T-helper 1 cell (primary cell): ENCODE measurements at places on chromosomes 13 and 19.

DNA sequence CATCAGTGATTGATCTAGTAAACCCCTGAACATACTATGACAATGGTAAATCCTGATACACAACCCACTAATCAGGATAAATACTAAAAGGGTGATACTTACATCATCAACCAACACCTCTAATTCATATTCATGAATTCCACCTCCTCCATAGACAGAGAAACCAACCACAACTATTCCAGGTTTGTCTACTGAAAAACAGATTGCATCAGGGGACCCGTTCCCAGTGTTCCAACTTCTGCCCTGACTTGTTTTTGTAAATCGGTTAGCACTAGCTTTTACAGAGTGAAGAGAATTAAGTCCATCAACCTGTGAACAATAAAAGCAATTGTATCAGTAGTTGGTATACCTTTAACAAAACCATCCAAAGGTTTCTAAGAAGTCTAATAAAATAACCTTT lies 149.2 kb downstream of the MYCBP2 start:
- no peak for DNase-seq

DNA sequence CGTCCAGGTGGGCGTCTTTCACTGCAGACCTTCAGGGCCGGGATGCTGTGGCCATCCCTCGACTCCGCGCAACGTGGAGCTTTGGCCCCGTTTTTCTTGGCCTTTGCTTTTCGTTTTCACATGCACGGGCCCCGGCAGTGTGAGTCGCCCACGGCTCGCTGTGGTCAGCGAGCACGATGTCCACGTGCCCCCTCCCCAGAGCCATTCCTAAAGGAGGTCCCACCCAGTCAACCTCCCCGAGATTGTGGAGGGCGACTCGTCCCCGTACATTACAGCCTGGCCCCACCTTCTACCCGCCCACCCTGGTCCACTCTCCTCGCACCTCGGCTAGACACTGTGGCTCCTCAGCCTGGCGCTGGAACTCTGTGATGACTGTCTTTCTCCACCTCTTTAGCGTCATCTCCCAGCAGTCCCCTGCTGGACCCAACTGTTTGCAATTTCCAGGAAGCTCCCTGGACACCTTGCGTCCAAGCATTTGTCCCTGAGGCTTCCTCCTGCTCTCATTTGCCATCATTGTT lies 405 bp downstream of the ZNF446 start:
- DNase-seq = no peak

DNA sequence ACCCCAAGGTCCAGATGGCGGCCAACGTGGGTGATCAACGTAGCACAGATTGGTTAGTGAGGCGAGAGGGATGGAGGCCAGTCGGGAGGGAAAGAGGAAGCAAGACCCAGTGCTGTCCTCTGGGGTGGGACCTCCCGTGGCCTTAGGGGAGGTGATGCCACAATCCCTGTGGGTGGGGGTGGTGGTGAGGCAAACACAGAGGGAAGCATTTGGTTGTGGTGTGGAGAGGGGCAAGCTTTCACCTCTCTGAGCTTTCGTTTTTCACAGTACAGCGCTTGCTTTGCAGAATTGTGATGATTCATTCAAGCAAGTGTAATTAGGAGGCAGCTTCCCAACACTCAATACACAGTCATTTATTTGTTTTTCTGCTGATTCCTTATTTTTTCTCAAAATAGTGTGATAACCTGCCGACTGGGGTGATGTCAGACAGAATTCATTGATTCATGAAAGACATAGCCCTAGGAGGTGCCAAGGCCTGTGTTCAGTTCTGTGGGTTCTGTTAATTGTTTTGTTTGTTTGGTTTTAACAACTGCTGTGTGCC lies 2.4 kb downstream of the LENG8 start:
- DNase-seq = no peak

- DNase-seq = no peak
These were observed 7.1 kb downstream of the ZFP14 start for GRCh38 chr19:36371886-36372285.

DNA sequence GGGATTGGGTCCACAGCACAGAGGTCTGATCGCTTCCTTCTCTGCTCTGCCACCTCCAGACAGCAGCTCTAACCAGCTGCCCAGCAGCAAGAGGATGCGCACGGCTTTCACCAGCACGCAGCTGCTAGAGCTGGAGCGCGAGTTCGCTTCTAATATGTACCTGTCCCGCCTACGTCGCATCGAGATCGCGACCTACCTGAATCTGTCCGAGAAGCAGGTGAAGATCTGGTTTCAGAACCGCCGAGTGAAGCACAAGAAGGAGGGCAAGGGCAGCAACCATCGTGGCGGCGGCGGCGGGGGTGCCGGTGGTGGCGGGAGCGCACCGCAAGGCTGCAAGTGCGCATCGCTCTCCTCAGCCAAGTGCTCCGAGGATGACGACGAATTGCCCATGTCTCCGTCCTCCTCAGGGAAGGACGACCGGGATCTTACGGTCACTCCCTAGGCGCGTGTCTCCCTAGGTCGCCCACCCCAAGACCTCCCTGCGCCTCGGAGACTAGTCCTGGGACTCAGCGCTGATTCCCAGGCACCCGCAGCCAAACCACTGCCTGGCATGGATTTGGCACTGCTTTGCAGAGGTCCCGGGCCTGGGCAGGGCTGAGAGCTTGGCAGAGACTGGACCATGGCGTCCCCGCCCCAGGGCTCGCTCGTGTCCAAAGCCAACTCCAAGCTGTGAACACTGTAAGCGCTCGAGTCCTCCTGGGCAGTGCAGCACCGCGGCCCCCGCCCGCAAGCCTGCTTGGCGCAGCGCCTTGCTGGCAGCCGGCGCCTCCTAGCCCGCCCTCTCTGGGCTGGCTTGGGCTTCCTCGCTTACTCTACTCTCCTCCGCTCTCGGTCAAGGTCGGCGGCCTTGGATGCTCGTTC lies 1.5 kb downstream of the GSX1 start:
- no peak for DNase-seq

DNA sequence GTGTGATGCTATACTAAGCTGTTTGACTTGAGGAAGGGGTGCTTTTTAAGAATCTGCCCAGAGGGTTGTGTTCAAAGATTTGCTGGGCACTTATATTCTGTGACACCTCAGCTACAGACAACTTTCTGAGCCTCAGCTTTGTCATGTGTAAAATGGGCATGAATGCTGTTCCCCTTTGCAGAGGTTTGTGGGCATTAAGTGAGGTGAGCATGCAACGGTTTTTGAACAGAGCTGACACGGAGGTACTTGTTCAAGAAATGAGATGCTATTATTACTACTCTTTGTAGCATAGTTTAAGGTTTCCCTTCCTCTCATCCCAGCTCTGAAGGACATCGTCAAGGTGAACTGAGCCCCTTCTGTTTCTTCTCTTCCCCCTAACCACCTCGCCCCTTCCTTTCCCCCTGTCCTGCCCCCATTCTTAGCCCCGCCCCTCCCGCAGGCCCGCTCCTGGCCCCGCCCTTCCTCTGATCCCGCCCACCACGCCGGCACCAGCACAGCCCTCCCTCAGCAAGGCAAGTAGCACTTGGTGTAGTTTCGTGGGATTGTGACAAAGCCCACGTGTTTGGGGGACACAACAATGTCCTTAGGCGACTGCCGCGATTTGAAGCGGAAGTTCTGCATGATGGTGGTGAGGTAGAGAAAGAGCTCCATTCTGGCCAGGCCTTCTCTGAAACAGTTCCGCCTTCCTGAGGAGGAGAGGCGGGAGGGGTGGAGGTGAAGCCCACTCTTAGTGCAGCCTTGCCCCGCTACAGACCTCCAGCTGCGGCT lies 26.1 kb upstream of the CYP2A7 start:
- DNase-seq = peak; percentile 14

GRCh38 chr19:20182222-20182785 lies 15.3 kb downstream of the ZNF486 start:
- DNase-seq = no peak
